ENCODE measurements at places on chromosomes 1 and 21.

- no peak for DNase-seq
Observed at GRCh38 chr1:19648689-19649088, 4.6 kb downstream of the NBL1 start.

DNA sequence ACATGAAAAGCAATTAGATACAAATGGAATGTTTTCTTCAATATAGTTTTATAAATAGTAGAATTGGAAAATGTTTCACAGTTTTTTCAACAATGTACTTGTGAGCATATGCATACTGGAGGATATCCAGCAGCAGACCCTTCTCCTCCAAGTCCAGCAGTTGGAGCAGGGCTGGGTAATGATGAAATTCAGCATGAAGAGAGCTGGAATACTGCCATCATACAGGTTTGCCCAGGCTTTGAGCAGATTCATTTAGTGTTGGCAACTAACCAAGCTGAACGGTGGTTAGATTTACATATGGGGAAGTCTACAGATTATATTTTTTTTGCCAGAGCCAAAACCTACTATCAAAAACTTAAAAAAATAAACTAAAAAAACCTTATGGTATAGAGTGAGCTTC is 38.3 kb downstream of the WDR3 start:
- DNase-seq: no peak

GRCh38 chr1:239274242-239274830 is 112.0 kb upstream of the CHRM3 start:
- no peak for DNase-seq

- DNase-seq: peak; percentile 91
Observed at GRCh38 chr1:2194898-2195673, 514 bp upstream of the FAAP20 start.

DNA sequence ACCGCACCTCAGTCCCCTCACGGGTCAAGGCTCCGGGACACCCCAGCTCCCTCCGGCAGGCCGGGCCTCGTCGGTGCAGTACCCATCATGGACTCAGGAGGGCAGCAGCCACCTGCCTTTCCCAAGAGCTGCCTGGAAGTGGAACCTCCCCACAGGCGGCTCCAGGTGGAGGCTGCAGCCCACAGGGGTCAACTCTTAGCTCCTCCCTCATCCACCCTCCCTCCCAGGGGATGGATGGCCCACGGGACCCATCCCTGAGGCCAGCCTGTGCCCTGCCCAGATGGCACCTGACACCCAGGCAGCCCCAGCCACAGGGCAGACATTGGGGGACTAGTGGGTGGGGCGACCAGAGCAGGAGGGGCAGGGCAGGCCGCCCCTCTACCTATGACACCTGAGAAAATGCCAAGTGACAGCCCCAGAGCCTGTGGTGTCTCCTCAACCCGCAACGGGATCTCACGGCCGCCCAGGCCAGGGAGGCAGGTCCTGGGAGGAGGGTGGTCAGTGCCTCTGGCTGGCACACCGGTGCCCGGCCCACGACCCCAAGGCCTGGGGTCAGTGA is 1.2 kb upstream of the ARHGEF16 start:
- peak; percentile 80 for DNase-seq

DNA sequence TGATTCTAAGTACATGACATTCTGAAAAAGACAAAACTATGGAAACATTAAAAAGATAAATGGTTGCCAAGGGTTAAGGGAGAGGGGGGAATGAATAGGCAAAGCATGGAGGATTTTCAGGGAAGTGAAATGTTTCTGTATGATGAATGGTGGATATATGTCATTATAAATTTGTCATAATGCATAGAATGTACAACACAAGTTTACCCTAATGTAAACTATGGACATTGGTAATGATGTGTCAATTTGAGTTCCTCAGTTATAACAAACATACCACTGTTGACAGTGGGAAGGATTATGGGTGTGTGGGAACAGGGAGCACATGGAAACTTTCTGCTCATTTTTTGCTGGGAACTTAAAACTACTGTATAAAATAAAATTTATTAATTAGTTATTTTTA is 427.1 kb upstream of the ESRRG start:
- DNase-seq: no peak

DNA sequence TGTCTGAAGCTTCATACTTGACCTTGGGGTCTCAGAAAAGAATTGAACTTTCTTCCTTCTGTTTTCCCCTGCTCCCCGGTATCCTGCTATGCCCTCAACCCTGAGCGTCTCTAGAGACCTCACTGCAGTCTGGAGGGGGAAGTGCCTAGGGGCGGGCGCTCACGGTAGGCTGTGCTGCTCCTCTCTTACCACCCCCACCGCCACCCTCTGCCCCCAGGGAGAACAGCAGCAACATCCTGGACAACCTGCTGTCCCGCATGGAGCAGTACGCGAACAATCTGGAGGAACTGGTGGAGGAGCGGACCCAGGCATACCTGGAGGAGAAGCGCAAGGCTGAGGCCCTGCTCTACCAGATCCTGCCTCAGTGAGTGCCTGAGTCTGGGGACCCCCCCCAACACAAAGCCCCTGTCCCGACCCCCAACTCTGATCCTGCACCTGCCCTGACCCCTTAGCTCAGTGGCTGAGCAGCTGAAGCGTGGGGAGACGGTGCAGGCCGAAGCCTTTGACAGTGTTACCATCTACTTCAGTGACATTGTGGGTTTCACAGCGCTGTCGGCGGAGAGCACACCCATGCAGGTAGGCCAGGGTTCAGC is 10.3 kb downstream of the NPR1 start:
- DNase-seq: no peak

GRCh38 chr1:21672478-21673276 is 3.5 kb upstream of the RAP1GAP start:
- no peak for DNase-seq

- DNase-seq: no peak
Observed at GRCh38 chr1:56910441-56910985, 55.3 kb downstream of the C8B start.

- DNase-seq: no peak
Observed at GRCh38 chr1:61504852-61505390, 220.0 kb downstream of the TM2D1 start.

DNA sequence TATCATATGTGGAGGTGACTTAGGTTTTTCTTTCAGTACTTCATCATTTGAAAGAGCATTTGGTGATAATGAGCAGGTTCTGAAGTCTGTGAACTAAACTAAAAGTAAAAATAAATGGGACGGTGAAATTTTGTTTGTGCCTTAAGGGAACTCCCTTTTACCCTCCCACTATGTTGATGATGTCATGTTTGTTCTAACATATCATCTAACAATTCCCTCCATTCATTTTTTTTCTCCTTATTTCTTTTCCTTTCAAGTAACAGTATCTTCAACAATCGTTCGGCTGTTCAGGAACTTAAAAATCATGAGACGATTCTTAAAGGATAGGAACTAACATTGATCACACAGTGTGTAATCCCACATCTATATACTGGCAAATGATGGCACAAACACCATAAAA is 30.0 kb upstream of the IRF2BP2 start:
- no peak for DNase-seq

DNA sequence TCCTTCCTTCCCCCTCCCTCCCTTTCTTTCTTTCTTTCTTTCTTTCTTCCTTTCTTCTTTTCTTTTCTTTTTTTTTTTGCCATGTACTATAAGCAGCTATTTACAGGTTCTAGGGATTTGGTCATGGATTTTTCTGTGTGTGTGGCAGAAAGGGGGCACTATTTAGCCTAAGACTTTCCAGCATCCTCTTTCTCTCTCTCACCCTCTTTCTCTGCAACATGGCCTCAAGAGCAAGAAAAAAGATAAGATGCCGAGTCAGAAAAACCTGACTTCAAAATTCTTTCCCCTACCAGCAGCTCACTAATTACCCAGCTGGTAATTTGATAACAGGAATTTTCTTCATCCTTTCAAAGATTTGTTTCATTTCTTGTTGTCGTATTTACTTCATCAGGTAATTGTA is 458.3 kb upstream of the ADAMTS5 start:
- no peak for DNase-seq

DNA sequence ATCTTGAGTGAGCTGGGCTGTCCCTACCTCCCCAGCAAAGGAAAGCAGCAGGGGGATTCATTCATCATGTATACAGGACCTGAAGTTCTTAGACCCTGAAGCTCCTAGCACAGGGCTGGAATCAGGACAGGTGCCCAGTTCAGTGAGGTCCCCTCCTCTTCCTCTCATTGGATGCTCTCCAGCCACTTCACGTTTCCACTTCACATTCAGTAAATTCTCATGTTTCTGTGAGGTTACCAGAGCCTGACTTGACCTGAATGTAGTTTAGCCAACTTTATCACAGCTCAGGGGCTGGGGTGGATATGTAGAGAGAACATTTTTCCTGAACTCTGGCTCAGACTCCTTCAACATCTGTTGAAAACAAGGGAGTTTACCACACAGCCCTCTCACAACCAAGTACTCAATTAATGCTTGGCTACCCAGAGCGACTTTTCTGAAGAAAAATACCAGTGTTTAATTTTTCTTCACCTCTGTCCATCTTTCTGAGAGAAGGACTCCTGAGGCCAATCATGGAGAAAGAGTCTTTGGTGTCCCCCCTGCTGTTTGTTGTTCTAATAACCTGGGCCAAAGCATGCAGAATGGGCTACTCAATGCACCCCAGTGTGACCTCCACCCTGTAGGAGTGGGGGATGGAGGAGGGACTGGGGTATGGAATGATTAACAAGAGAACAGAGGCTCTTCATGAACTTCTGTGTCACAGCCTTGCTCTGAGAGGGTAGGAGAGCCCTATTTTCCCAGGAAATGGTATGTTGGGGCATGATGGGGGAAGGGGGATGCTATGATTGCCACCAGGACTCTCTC is 108.3 kb upstream of the FGGY start:
- DNase-seq: no peak

- no peak for DNase-seq
Observed at GRCh38 chr21:39020751-39021477, 162.3 kb downstream of the PSMG1 start.

DNA sequence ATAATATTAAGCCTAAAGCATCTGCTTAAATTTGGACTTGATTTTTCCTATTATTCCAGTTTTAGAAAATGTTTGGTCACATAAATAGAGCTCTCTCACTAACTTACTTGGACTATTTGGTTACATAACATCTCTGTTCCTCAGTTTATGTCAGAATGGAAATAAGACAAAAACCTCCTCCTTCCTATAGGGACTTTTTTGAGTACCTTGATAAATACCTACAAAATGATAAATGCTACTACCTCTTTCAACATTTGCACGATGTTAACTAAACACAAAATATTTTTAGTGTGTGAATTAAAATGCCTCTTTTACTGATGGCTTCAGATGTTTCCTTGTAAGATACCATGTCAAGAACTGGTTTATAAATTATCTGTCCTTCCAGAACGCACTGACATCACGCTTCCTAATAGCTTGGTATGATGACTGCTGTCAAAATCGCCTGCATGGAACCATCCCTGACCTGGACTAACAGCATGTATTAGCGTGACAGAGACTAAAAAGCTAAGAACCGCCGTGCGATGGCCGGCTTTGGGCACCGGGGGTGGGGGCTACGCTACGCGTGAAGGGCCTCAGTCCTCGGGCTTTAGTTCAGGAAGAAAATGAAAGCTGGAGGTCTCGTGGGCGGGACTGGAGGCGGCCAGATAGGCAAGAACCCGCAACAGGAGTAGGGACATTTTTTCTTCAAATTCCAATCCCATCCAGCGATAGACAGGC is 133.2 kb upstream of the BARHL2 start:
- no peak for DNase-seq

DNA sequence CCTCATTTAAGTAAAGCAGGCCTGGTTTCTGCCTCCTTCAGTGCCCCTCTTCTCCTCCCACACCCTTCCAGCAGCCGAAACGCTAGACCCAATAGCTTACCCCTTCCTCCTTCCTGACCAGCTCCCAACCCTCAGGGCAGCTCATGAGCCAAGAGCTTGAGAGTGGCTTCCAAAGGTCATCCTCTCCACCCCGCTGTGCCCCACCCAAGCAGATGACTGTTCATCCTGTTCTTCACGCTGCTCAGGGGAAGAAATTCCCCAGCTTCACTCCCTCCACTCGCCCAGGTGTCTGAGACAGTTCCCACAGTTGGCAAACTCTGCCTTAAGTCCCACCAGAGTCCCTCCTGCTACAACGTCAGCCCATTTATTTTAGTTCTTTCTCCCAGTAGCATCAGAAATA is 23.4 kb downstream of the ARHGEF19 start:
- DNase-seq: no peak

GRCh38 chr1:99696616-99697015 is 50.7 kb downstream of the PALMD start:
- DNase-seq: no peak

DNA sequence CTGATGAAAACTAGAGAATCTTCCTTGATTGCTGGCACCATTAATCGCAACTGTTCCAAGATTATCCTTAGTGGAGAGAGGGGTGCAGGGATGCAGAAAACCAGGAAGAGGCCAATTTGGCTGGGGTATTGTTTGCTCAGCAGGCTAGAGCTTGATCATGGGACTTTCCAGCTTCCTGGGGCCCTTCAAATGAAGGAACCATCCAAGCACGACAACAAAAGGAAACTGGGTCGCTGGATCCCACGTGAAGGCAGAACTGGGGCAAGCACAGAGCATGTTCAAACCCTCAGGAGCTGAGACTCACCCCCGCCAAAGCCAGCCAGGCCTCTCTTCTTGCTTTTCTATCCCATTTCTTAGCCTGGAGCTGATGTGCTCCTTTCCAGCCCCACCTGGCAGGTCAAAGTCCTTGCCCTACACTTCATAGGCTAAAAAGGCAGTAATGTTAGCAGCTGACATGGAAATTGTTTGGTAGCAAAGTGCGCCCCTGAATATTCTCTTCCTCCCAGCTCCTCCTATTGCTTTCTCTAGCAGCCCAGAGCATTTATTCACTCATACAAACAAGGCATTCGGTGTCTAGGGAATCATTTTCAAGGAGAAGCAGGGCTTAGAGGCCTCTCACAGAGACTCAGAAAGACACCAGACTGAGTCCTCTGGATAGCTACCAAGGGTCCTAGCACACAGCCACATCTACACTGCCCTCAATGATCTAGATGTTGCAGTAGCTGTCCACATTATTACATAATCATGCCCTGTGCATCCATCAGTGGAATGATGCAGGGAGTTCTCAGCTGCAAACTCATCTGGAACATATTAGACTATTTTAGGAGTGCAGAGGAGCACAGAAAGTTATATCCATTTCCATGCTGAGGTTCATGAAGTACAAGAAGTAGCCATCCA is 11.5 kb downstream of the KCNA2 start:
- DNase-seq: no peak

GRCh38 chr1:14880456-14881316 is 272.9 kb upstream of the TMEM51 start:
- DNase-seq: no peak

GRCh38 chr1:70331962-70332361 is 22.6 kb downstream of the ANKRD13C start:
- DNase-seq: no peak

GRCh38 chr1:224703702-224704101 is 87.6 kb downstream of the CNIH3 start:
- DNase-seq: no peak

GRCh38 chr1:78355656-78356055 is 135.1 kb upstream of the PTGFR start:
- no peak for DNase-seq

GRCh38 chr1:226940029-226940805 is at the start of gene COQ8A:
Gene COQ8A (plus strand): TSS chr1:226940294. CDS start chr1:226961386, 21,092 bp downstream.
- DNase-seq: peak; percentile 99

GRCh38 chr1:42380586-42381279 is at the start of gene RIMKLA:
Gene RIMKLA (plus strand): TSS chr1:42380792. CDS start chr1:42380935, 143 bp downstream.
- peak; percentile 93 for DNase-seq
